ENCODE measurements at places on chromosomes 5 and 9.

- no peak for DNase-seq
Measured at GRCh38 chr5:80403782-80404181, 4.1 kb upstream of the ZFYVE16 start.

DNA sequence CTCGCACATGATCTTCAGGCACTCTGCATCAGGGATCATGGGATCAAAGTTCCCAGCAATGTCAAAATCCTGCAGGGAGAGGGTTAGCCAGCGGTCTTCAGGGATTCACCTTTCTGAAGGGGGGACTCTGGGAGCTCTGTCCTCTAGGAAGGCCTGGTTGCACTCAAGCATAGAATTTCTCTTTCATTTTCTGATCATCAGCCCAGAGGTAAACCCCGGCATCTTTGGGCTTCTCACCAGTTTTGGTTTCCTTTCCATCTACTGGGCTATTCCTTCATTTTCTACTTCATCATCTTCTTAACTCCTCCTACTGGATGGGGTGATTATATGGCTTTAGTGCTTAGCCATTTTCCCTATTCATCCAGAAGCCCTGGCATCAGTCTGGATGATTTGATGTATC lies 4.6 kb upstream of the DND1 start:
- no peak for DNase-seq

DNA sequence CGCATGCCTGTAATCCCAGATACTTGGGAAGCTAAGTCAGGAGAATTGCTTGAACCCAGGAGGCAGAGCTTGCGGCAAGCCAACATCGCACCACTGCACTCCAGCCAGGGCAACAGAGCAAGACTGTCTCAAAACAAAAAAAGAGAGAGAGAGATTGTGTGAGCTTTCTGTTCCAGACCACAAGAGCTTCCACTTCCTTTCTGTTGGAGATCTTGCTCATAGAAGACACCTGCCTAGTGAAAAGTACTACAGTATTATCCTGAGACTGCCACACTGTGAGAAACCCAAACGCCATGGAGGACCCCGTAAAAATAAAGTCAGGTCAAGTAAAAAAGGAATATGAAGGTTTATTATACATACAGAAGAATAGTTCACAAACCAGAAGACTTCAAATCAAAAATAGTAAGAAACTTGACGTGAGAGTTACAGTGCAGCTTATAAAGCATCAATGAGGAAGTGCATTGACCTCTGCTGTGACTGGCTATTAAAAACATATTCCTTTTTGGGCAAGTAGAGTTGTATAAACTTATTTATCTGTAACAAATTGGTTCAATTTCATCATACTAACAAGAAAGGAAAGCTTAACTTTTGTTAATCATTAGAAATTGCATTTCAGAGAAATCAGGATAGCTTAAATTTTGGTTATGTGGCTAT lies 4.3 kb upstream of the EMB start:
- DNase-seq = no peak

GRCh38 chr9:131417264-131418142 lies 23.6 kb downstream of the PRRC2B start:
- no peak for DNase-seq

DNA sequence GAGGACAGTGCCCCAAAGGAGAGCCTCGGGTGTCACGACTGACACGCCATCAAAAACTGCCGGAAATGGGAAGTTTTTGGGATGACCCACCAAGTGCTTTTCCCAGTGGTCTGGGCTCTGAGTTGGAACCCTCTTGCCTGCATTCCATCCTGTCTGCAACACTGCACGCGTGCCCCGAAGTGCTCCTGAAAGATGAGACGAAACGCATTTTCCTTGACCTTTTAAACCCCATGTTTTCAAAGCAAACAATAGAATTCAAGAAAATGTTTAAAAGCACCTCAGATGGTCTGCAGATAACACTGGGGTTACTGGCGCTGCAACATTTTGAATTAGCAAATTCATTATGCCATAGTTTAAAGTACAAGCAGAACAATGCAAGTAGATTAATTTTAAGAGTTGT lies 92.9 kb downstream of the ANKRD18A start:
- no peak for DNase-seq

- DNase-seq = no peak
Measured at GRCh38 chr5:32277798-32278197, 34.9 kb downstream of the MTMR12 start.

- no peak for DNase-seq
Measured at GRCh38 chr9:110199643-110200042, 8.3 kb downstream of the C9orf152 start.

DNA sequence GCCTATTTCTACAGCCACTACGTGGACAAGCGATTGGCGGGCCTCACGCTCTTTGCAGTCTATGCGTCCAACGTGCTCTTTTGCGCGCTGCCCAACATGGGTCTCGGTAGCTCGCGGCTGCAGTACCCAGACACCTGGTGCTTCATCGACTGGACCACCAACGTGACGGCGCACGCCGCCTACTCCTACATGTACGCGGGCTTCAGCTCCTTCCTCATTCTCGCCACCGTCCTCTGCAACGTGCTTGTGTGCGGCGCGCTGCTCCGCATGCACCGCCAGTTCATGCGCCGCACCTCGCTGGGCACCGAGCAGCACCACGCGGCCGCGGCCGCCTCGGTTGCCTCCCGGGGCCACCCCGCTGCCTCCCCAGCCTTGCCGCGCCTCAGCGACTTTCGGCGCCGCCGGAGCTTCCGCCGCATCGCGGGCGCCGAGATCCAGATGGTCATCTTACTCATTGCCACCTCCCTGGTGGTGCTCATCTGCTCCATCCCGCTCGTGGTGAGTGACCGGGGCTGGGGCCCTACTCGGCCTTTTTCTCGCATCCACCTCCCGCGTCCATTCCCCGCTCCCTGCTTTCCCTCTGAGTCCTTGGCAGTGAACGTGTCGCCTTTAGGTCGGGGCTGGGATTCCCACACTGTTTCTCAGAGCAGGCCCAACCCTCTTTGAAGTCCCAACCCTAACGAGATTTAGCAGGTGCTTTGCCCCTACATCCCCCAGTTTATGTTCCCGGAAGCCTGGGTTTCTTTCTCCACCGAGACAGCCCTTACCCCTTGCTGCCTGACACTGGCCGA lies 1.8 kb downstream of the PTGER4 start:
- no peak for DNase-seq

GRCh38 chr5:175133185-175133584 lies 310.8 kb downstream of the DRD1 start:
- DNase-seq = peak; percentile 1

DNA sequence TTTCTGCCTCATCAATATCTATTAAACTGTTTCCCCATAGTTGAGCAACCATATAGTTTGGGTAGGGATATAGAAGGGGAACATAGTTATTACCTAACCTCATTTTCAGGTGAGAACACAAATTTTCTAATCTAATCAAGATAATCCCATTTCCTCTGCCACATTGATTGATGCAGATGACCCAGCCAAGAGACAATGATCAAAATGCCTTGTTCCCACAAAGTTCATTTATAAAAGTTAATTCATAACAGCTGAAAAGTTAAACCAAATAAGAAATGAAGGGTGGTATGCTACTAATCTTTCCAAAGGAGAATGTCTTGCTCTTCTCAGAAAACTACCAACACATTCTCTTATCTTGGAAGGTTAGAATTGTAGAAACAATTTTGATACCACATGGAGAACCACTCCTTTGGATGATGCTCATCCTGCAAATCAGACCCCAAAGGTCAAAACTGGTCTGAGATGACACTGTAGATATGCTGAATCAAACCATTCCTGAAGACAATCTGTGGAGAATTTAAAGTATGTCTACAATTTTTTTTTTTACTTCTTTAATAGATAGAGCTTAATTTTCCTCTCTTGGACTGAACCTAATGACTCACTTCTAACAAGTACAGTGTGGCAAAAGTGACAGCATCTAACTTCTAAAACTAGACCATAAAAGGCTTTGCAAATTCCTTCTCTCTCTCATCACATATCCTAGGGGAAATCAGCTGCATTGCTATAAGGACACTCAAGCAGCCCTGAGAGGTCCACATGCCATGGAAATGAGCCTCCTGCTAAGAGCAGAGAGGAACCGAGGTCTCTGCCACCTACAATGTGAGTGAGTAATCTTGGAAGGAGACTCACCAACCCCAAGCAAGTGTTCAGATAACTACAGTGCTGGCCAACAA lies 586.7 kb upstream of the TUSC1 start:
- peak; percentile 98 for DNase-seq

- no peak for DNase-seq
Measured at GRCh38 chr9:119181561-119181960, 187.7 kb downstream of the BRINP1 start.

DNA sequence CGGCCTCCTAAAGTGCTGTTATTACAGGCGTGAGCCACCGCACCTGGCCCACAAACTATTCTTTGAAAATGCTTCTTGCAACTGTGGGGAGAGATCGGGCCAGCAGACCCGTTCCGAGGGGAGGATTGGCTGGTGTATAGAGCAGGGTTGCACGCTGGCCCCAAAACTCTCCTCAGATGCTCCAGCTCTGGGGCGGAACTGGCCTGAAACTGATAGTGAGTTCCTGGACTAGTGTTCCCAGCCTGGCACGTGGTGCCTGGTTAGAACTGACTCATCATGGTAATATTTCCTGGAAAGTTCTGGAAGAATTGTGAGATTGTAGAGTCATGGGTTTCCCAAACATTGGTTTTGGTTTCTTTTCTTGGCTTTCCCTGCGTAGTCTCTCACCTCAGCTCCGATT lies 120.5 kb downstream of the FBXL7 start:
- peak; percentile 85 for DNase-seq

DNA sequence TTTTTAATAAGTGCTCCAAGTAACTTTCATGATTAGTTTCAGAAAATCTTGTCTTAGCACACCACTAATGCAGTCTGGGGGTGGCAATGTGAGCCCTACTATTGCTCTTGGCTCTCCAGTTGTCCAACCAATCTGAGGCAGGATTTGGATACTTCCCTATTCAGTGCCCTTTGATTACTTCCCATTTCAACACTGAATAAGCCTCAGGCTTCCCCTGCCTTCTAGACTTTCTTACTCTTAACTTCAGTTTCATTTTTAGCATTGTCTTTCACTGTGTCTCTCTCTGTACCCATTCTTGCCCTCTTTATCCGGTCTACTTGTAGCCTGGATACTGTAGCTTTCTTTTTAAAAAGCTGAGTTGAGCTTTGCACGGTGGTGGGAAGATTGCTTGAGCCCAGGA lies 186.1 kb downstream of the C9orf152 start:
- DNase-seq = no peak

DNA sequence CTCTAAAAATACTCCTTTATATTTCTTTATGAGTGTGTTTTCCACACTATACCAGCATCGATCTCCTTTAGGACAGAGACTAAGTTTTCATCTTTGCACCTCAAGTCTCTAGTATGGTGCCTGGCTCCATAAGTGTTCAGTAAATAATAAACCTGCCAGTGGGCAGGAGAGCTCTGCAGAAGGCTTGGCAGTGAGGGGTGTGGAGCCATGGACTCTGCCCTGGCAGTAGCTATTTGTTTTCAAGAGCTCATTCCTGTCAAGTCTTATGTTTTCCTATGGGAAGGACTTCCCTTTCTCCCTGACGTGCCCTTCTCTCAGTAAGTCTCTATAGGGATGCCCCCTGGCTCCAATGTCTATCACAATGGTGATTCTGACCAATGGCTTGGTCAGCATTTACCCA lies 252.2 kb downstream of the PIK3R1 start:
- no peak for DNase-seq

DNA sequence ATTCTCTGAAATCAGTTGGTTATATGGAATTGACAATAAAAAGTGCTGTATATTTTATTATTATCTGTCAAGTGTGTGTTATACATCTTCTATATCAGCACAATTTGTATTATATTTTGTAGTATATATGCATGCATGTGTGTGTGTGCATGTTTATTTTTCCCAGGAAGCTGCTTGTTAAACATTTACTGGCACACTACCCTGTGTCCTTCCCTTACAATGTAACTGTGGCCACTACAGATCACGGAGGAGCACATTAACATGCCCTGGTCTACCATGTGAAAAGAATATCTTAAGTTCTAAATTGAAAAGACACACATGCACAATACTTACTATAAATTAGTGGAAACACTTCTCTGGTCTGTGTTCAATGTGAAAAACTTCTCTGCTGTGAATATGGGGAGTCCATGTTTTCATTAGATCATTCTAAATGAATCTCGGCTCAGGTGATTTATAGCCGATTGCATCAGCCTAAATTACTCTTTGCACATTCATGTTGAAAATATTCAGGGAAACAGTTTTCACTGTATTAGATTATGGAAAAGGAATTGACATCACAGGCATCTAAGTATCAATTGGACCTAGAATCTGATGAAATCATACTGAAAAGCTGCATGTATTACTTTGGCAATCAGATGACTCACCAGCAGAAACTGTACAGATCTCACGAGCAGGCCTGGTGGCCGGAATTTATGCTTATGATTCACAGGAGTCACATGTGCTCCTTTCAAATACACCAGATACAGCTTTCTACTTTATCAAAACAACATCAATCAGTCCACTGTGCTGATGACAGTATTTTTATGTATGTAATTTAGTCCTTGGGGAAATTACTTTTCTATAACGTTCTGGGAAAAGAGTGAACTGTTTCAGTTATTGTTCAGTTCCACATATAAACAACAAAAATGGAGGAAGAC lies 39.4 kb downstream of the LURAP1L start:
- peak; percentile 100 for DNase-seq

GRCh38 chr5:77644371-77645157 lies 6.1 kb upstream of the OTP start:
- DNase-seq = no peak

DNA sequence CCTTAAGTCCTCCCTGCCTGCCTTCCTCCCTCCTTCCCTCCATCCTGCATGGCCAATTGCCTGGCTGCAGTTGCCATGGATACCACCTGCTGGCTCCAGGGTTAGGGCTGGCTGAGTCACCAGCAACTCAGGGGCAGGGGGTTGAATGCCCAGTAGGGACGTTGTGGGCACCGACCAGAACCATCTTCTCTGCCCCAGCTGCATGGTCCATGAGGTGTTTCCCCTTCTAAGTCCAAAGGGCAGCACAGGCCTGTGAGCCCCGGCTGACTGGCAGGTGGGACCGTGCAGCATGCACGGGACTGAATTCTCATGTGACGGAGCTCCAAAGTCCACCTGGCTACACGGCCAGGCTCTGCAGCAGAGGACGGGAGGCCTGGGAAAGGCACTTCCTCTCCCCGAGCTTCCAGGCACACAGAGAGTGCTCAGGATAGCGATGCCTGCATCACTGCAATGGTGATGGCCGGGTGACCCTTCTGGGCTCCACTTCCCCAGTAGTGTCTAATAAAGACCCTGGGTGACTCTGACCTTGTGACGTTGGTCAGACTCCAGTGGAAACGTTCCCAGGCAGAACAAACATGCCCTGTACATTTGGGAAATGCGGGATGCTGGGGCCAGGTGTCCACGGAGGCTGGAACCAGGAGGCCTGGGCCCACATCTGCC lies 5.7 kb downstream of the ASS1 start:
- DNase-seq = no peak

DNA sequence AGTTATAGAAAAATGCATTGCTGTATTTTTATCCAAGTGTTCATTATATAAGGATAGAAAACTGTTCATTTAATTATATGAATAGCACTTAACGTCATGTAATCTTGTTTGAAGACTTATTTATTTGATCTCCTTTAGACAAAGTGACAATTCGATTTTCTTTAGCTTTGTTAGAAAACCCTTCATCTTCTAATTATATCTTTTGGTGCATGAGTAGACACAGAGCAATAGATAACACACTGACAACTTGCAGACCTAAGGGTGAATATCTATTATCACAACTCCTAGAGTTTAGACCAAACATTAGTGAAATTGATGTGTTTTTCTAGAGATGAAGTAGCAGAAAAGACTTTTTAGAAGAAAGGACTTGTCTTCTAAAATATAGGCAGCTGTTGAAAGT lies 446.4 kb upstream of the SEMA6A start:
- DNase-seq = no peak

Measured in fibroblast of upper back skin (primary cell).